Chondrocyte (in vitro differentiated cells): ENCODE measurements at places on chromosomes 4 and X. TPM values are rescaled to one million over a fixed set of nuclear protein-coding genes. Genes with fewer than 3 reads are reported as not detected.

DNA sequence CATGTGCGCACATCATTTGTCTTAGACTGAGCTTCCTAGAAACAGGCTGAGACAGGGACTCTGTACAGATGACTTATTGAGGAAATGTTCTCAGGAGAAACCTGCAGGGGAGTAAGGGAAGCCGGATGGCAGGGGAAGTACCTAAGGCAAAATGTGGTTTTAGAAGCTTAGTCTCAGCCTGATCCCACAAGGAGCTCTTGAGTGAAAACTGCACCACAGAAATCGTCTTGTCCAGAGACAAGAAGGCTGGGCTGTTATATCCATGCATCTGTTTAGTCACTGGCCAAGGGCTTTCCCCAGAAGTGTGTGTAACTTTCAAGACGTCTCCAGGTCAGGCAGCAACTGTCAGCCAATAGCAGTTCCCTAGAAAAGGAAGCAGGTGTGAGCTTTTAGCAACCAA is 86.0 kb downstream of the FUNDC1 start:
- DNase-seq: no peak
- no peaks in the 10 kb centered on the region for H3K4me1 ChIP-seq
- H3K36me3 ChIP-seq: no peaks in the 10 kb centered on the region
- H3K27ac ChIP-seq: no peak overlapping the region
- no peaks in the 10 kb centered on the region for H3K27me3 ChIP-seq

- no peak for DNase-seq
- H3K27me3 ChIP-seq: no peaks in the 10 kb centered on the region
- peak overlapping the region; percentile 91 for H3K27ac ChIP-seq
- peak overlapping the region; percentile 80 for H3K4me3 ChIP-seq
- H3K4me1 ChIP-seq: peaks cover 68% of the 10 kb centered on the region
Observed at GRCh38 chr4:184648313-184649025, 778 bp downstream of the CASP3 start.

- DNase-seq: no peak
- H3K27me3 ChIP-seq: no peaks in the 10 kb centered on the region
- no peak overlapping the region for H3K4me3 ChIP-seq
- no peaks in the 10 kb centered on the region for H3K36me3 ChIP-seq
Observed at GRCh38 chr4:44493924-44494323, 45.3 kb upstream of the KCTD8 start.

- no peak for DNase-seq
- no peak overlapping the region for H3K4me3 ChIP-seq
- no peaks in the 10 kb centered on the region for H3K4me1 ChIP-seq
- no peaks in the 10 kb centered on the region for H3K27me3 ChIP-seq
- no peak overlapping the region for H3K27ac ChIP-seq
Observed at GRCh38 chr4:86174506-86174905, 185.3 kb downstream of the MAPK10 start.

GRCh38 chr4:169158046-169158445 is 112.7 kb downstream of the SH3RF1 start:
- no peaks in the 10 kb centered on the region for H3K27me3 ChIP-seq
- H3K36me3 ChIP-seq: peaks cover 8% of the 10 kb centered on the region

DNA sequence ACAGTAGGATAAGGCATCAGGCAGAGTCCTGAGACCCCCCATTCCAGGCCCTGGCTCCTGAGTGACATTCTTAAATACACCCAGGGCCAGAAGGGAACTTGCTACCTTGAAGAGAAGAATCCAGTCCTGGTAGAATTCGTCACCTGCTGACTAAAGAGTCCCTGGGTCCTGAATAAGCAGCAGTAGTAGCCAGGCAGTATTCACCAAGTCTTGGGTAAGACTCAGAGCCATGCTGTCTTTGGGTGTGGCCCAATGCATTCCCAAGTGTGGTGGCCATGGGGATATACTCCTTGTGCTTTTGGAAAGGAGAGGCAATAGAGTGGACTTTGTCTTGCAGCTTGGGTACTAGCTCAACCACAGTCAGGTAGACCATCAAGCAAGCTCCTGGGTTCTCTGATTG is 359.1 kb downstream of the DMD start:
- no peaks in the 10 kb centered on the region for H3K27me3 ChIP-seq
- H3K27ac ChIP-seq: no peak overlapping the region
- H3K4me1 ChIP-seq: no peaks in the 10 kb centered on the region
- peaks cover 5% of the 10 kb centered on the region for H3K36me3 ChIP-seq
- DNase-seq: no peak
- H3K4me3 ChIP-seq: no peak overlapping the region

- peaks cover 2% of the 10 kb centered on the region for H3K27me3 ChIP-seq
- H3K4me1 ChIP-seq: no peaks in the 10 kb centered on the region
- no peaks in the 10 kb centered on the region for H3K36me3 ChIP-seq
- no peak overlapping the region for H3K27ac ChIP-seq
Observed at GRCh38 chr4:66929748-66930147, 615.6 kb downstream of the CENPC start.

DNA sequence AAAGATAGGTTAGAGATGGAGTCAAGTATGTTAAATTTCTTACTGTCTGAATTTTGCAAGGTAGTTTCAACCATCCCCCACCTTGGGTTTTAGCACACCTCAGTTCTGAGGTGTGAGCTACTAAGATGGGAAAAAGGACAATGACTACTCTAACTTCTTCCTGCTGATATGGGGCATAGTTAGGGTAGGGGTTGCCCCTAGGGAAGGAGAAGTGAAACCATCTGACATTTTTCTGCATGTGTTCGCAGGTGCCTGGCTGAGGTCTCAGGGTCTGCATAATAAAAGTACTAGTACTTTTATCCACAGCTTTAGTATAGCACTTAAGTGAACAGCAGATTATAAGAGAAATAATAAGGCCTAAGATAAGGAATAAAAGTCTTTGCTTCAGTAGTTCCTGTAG is 129.5 kb upstream of the CYSLTR1 start:
- H3K27me3 ChIP-seq: no peaks in the 10 kb centered on the region
- no peak overlapping the region for H3K27ac ChIP-seq
- H3K4me1 ChIP-seq: no peaks in the 10 kb centered on the region
- DNase-seq: no peak
- H3K36me3 ChIP-seq: no peaks in the 10 kb centered on the region
- no peak overlapping the region for H3K4me3 ChIP-seq

GRCh38 chr4:19254486-19254885 is 997.2 kb upstream of the SLIT2 start:
- no peak overlapping the region for H3K4me3 ChIP-seq
- H3K4me1 ChIP-seq: peaks cover 3% of the 10 kb centered on the region
- no peak overlapping the region for H3K27ac ChIP-seq
- H3K27me3 ChIP-seq: no peaks in the 10 kb centered on the region
- H3K36me3 ChIP-seq: no peaks in the 10 kb centered on the region

GRCh38 chr4:125501568-125501967 is 186.8 kb downstream of the FAT4 start:
- no peaks in the 10 kb centered on the region for H3K36me3 ChIP-seq
- DNase-seq: no peak
- H3K4me1 ChIP-seq: no peaks in the 10 kb centered on the region
- no peak overlapping the region for H3K4me3 ChIP-seq
- H3K27me3 ChIP-seq: peaks cover 2% of the 10 kb centered on the region
- no peak overlapping the region for H3K27ac ChIP-seq

GRCh38 chr4:27702730-27703431 is 842.2 kb downstream of the STIM2 start:
- no peak overlapping the region for H3K4me3 ChIP-seq
- H3K4me1 ChIP-seq: peaks cover 29% of the 10 kb centered on the region
- DNase-seq: no peak
- H3K27me3 ChIP-seq: no peaks in the 10 kb centered on the region
- peaks cover 1% of the 10 kb centered on the region for H3K36me3 ChIP-seq

DNA sequence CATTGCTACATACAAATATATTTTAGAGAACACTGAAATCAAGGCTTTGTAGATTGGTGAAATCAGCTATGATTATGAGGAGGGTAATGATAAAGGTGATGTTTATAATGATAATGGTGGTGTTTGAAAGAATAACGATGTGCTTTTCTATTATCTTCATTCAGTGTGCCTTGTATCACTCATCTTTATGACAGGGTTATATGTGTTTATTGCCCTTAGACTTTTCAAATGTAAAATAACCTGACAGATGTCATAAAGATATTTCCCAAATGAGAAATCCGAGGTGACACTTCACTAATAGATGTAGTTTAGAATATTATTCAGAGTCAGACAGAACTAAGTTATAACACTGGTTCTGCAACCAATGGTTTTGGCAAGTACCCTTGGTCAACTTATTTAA is 323.0 kb upstream of the SPANXN4 start:
- no peak overlapping the region for H3K4me3 ChIP-seq
- H3K36me3 ChIP-seq: no peaks in the 10 kb centered on the region
- H3K27ac ChIP-seq: no peak overlapping the region
- no peaks in the 10 kb centered on the region for H3K27me3 ChIP-seq
- H3K4me1 ChIP-seq: no peaks in the 10 kb centered on the region
- DNase-seq: no peak

DNA sequence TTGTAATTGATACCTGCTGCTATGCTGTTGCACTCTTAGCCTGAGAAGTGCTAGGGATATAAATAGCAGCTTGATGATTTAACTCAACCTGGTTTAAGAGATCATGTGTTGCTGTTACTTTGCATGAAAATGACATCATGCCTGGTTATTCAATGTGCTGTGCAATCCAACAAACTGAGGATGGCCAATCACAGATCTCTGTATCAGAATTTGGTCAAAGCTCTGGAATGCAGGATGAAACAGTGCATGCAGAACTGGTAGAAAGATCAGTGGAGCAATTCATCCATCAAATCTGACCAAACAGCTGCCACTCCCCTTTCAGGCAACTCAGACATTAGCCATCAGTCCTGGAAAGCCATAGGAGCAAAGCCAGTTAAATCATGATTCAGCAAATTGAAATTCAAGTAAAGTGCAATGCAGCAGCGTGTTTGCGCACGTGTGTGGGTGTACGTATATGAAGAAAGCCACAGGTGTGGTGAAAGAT is 160.3 kb upstream of the RASGEF1B start:
- H3K36me3 ChIP-seq: no peaks in the 10 kb centered on the region
- DNase-seq: no peak

DNA sequence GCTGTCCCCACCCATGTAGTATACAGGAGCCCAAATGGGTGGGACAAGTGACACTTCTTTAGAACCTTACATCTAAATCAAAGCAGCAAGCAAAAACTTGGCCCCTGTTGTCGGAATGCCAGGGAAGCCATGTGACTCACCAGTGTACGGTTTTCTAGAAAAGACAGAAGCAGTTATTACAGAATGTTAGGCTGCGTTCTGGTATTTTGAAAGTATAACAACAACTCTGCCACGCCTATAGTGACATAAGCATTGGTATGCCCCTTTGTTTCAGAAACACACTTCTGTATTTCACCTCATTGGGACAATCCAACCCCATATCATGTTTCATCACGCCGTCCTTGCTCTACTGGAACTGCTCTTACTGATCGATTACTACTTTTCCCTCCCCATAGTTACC is 14.8 kb downstream of the PDHA1 start:
- DNase-seq: no peak
- no peak overlapping the region for H3K4me3 ChIP-seq
- peaks cover 17% of the 10 kb centered on the region for H3K36me3 ChIP-seq
- H3K4me1 ChIP-seq: no peaks in the 10 kb centered on the region

- no peak overlapping the region for H3K27ac ChIP-seq
- H3K4me3 ChIP-seq: no peak overlapping the region
- H3K36me3 ChIP-seq: no peaks in the 10 kb centered on the region
Observed at GRCh38 chrX:71184803-71185495, 38.1 kb upstream of the GJB1 start.

DNA sequence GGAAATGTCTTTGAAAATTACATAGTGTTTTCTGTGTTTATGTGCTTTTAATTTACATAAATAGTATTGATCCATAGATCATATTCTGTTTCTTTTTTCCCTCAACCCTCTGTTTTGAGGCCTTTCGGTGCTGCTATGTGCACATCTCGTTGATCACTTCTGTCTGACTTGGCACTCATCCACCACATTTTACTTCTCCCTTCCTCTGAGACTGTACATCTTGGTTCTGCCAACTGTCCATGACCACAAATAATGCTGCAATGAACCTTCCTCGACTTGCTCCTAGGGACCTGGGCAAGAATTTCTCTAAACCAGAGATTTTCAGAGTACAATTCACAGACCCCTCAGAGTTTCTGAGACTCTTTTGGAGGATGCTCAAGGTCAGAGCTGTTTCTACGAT is 74.4 kb downstream of the RTL5 start:
- H3K4me1 ChIP-seq: peaks cover 5% of the 10 kb centered on the region
- H3K27ac ChIP-seq: no peak overlapping the region
- H3K27me3 ChIP-seq: no peaks in the 10 kb centered on the region
- H3K36me3 ChIP-seq: no peaks in the 10 kb centered on the region

GRCh38 chr4:115834441-115834840 is 721.0 kb upstream of the NDST4 start:
- no peak overlapping the region for H3K27ac ChIP-seq
- no peaks in the 10 kb centered on the region for H3K4me1 ChIP-seq
- H3K4me3 ChIP-seq: no peak overlapping the region
- H3K27me3 ChIP-seq: no peaks in the 10 kb centered on the region

Gene SPRY1
- total RNA-seq: 28.4 to 61.4 TPM (median 54.2 TPM) in 3 replicates

Gene SPANXC
- not detected in 3 replicates for total RNA-seq

Gene OTC
- total RNA-seq: not detected in 3 replicates

Gene ARX
- not detected in 3 replicates for total RNA-seq

Gene ASMT
- total RNA-seq: 0.30 to 0.99 TPM in 2 of 3 replicates, not detected in the other

Gene PDE6B
- total RNA-seq: 0.46 to 2.3 TPM (median 2.3 TPM) in 3 replicates

Gene CYP2U1
- total RNA-seq: 14.0 to 16.9 TPM (median 16.4 TPM) in 3 replicates

Gene COL4A5
- total RNA-seq: 210 to 273 TPM (median 211 TPM) in 3 replicates

Gene PRSS12
- 8.9 to 15.3 TPM (median 15.1 TPM) in 3 replicates for total RNA-seq
